Tibial artery (tissue), 4 donors: ENCODE measurements at places on chromosomes 6 and 20.

GRCh38 chr6:63923139-63923739 is 287.6 kb downstream of the PHF3 start:
- no peak for DNase-seq

- DNase-seq = no peak
Measured at GRCh38 chr6:157531986-157532365, 151.0 kb downstream of the ZDHHC14 start.

DNA sequence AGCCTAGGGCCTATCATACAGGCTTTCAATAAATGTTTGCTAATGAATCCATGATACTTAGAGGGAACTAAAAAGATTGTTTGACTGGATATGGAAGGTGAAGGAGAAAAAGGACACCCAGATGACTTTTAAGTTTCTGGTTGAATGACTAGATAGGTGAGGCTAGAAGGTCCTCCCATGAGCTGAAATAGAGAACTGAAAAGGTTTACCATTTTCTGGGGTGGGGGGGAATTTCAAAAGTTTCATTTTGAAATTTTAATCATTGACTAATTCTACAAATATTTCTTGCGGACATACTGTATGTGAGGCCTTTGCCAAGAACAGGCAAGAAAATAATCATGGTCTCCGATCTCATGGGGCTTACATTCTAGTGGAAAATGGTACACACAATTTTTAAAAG is 17.9 kb upstream of the ZBTB2 start:
- no peak for DNase-seq

DNA sequence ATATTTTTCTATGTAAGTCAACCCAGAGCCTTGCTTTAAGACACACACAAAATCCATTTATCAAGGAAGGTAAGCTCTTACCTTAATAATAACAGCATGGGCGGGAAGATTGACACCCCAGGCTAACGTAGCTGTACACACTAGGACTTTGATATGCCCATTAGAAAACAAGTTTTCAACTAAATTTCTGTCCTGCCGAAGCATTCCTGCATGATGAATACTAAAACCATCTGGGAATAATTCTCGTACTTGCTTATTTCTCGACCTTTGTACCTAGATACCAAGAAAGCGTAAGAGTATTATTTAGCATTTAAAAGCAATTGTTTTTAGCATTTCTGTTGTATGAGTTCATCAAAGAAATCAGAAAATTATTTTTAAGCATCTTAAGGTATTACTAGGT is 197.5 kb upstream of the SIM1 start:
- no peak for DNase-seq

- DNase-seq = no peak
Measured at GRCh38 chr6:25042036-25042521, 106.3 kb upstream of the RIPOR2 start.

- DNase-seq = no peak
Measured at GRCh38 chr6:109013656-109014305, 80.9 kb downstream of the SESN1 start.

GRCh38 chr6:151148111-151148510 is 91.7 kb upstream of the AKAP12 start:
- DNase-seq = no peak
